ENCODE measurements at places on chromosomes 4 and X.

GRCh38 chr4:54852602-54853001 lies 194.8 kb downstream of the KIT start:
- DNase-seq = no peak

GRCh38 chr4:21952549-21952948 lies 4.0 kb upstream of the KCNIP4 start:
- DNase-seq = no peak

GRCh38 chr4:4598851-4599411 lies 57.1 kb upstream of the STX18 start:
- no peak for DNase-seq

DNA sequence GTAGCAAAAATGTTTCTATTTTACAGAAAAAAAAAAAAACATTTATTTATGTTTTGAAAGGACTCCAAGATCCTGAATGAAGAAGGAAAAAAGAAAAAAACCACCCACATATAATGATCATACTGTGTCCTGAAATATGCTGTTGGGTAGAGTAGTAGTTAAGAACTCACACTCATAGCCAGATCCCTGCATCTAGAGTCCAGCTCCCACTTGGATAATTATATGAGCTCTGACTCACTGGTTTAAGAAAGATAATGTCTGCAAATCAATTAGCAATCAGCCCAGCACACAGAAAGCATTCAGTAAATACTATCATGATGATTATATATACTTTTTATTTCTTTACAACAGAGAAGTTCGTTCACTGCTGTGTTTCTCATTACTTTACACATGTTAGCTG lies 46.7 kb upstream of the MXRA5 start:
- no peak for DNase-seq

DNA sequence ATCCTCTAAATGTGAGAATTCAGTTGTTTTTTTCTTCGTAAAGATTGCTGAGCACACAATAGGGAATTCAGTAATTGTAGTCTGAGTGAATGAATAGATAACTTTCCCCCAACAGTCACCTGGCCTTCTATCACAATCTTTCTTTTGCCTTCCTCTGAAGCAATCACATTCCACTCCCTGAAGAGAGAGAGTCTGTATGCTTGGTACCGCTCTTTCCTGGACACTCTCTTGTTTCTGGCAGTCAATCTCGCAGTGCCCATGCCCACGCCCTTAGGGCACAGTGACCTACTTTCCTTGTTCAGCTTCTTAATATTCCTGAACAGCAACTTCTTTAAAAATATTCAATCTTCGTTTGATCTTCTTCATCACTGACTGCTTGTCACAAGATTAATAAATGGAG lies 255.9 kb downstream of the ADAMTS3 start:
- DNase-seq = no peak

- DNase-seq = peak; percentile 71
These were observed 16.1 kb downstream of the RNF4 start for GRCh38 chr4:2484993-2485392.

GRCh38 chr4:128572778-128573241 lies 236.7 kb upstream of the JADE1 start:
- DNase-seq = no peak

GRCh38 chr4:41509451-41509866 lies 28.5 kb upstream of the LIMCH1 start:
- no peak for DNase-seq

DNA sequence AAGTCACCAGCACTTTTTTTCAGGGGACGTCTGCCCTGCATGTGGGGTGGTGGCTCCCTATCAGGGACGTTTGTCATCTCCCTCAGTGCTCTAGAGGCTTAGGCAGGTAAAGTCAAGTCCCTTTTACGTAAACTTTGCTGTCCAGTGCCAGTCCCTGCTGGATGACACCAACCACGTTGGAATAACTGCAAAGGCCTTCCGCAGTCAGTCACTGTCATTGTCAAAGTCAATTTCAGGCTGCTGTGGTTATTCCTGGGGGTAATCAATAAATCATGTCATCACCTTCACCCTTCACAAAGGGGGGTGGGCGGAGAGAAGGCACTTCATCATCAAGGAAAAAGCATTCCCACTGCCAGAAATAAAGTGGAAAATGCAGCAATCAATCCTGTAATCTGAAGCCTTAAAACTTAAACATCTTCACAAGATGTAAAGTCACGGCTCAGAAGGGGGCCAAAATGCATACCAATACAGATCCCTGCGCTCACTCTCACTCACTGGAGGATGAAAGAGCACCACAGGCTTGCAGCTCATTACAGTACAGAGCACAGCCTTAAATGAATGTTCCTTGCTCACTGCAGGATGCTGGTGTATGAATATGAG lies 56.2 kb downstream of the CLDN22 start:
- DNase-seq = no peak

DNA sequence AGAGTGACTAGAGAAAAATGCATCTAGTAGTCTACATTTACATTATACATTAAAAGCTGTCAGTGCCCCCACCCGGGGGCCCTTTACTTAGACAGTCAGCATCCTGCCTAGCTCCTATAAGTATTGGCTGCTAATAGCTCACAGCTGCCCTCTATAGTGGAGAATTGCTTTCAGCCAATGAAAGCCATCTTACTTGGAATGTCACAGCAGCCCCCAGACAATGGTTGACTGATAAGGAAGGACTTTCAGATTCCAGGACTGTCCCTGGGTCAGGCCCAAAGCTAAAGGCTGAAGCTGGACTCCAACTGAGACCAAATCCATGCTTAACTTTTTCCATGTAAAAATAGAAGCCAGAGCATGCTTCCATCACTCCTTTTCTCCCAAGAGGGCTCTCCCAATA lies 196.9 kb downstream of the ANKRD50 start:
- DNase-seq = no peak

DNA sequence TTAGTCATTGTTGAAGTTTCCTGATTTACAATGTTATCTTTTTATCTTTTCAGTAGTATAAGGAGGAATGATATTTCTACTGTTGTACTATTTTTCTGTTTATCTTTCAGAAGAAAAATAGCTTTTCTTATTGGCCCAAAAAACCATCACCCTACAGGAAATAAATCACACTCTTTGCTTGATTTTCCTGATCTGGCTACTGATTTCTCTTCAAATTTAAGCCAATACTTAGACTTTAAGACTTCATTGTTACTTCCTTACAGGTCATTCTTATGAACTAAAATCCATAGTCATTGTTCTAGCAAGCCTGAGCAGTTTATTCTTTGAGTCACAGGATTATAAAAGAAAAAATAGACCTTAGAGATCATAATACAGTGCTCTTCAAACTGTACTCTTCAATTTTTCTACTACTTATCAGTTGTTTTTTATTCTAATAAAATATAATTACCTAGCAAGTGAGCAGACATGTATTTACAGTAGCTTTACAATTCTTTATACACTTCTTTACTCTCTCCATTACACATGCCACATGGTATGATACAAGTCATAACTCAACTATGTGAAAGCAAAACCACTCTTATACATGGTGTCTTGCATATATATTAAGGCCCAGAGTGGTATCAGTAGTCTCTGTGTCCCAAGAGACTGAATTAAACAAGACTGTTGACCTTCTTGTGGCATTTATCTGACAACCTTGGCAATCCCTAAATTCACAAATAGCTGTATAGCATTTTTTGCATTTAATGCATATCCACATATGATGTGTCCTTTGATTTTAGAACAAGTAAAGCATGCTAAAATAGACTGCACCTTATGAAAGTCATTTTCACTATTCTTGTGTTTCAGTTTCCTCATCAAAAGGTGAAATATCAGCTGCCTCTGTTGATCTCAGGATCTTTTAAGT lies 47.9 kb downstream of the TET2 start:
- DNase-seq = no peak

DNA sequence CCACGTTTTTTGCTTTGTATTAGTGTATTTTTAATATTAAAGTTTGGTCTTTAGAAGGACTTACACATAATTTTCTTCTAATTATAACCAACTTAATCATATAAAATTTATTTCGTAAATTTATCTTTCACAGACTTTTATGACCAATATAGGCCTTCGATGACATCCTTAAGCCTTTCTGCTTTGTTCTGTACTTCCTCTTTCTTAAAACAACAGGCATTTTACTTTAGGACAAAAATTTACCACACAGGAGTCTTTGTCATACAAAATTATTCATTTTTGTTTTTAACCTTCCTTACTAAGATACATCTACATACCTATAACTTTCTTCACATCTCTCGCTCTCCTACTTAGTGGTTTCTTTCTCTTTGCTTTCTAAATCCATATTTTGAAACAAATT lies 56.3 kb downstream of the RGS12 start:
- no peak for DNase-seq

- DNase-seq = no peak
These were observed 22.4 kb upstream of the ARMCX4 start for GRCh38 chrX:101462892-101463291.

GRCh38 chr4:40719008-40719623 lies 30.6 kb upstream of the NSUN7 start:
- DNase-seq = no peak

DNA sequence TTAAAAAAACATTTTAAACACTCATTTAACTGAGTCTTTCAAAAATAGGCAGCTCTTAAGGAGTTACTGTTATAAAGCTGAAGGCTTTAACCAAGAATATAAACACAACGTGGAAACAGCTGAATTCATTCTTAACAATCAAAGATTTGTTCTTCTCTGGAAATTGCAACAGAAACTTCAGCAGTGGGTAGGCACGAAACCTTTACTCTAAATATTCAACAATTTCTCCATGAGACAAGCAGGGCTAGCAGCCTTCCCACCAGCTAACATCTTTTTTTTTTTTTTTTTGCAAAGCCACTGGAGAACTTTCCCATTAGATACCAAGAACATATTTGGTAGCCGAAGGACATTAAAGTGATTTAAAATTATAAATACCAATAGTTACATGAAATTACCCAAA lies 78.2 kb upstream of the PRSS48 start:
- DNase-seq = no peak

GRCh38 chr4:39181520-39181904 lies 817 bp upstream of the WDR19 start:
- no peak for DNase-seq

GRCh38 chr4:87180767-87181166 lies 39.7 kb downstream of the KLHL8 start:
- no peak for DNase-seq

DNA sequence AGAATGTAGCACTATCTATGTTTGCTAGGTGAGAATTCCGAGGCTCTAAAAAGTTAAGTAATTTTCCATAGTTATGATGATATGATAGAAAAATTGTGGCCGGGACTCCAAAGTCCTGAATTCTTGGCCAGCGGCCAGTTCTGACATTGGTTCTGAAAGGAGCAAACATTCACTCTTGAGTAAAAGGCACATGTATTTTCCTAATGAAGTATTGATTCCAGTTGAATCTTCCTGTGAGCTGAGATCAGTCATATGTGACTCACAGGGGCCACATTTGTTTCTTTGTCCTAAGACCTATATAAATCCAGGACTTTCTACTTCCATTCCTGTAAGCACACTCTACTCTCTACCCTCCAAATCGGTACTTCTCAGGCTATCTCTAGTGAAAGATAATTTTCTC lies 349.9 kb downstream of the BMPR1B start:
- no peak for DNase-seq

- no peak for DNase-seq
These were observed 45.5 kb downstream of the SRPX start for GRCh38 chrX:38175139-38175538.

DNA sequence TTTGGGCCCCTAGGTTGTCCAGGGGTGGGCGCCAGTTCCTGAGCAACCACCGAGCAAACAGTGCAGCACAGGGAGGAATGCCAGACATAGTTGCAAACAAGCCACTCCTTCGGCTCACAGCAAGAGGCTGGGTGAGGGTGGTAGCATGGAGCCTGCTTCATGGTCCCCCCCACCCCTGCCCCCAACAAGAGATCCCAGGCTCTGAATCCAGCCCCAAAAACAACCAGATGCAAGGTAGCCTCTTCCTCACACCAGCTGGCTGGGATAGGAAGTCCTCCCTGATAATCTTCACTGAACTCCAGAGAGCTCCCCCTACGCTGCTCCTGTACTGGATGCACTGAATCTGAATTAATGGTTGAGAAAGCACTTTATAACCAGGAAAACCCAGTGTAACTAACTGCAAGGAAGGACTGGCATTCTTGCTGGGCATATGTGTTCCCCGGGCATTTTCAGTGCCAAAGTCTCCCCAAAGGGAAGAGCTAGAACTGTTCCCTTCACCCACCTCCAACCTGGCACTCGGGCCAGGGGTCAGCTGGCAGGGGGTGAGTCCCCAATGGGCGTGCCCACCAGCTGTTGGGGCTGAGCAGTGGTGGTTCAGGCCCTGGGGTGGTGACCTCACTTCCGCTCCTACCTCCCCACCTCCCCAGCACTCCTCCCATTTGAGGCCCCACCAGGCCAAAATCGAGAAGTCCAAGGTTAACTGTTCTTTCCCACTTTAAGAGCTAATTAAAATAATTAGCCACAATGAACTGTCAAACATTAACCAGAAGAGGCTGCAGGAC lies 1.5 kb downstream of the ELF4 start:
- peak; percentile 67 for DNase-seq

- DNase-seq = no peak
These were observed 7.2 kb downstream of the CTSO start for GRCh38 chr4:155946486-155946885.

DNA sequence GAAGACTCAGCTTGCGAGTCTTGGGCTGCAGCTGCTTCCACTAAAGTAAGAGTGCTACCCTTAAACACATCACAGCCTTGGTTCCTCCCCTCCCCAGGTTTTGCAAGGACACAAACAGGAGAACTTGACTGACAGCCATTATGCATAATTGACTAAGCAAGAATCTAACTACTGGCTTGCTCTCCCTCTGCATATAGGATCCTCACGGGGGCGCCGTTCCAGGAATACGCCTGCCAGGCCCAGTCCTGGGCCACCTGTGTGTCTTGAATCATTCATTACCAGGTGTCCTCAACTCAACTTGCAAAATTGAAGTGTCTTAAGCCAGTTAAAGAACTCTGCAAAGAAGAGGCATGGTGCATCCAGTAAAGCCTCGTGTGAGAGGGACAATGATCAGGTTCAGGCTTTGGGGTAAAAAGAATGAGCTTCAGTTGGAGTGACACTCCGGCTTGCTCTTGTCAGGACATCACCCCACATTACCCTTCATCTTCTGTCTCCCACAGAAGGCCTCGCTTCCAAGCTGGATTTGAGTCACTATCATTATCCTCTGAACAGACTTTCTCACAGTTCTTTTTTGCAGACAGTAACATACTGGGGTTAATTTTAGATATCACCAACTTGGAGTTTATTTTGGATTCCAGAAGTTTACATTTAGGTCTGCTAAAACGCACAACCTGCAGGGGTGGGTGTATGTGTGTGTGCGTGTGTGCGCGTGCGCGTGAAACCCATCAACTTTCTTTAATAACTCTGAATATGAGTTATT lies 273.5 kb upstream of the HS3ST1 start:
- no peak for DNase-seq

GRCh38 chr4:117704721-117705120 lies 329.6 kb upstream of the NDST3 start:
- DNase-seq = no peak

GRCh38 chrX:150569155-150569477 lies 695 bp downstream of the MTM1 start:
- DNase-seq = peak; percentile 52

- DNase-seq = peak; percentile 10
These were observed 14.6 kb downstream of the SYN1 start for GRCh38 chrX:47605024-47605423.

- no peak for DNase-seq
These were observed 1.6 kb upstream of the ARMCX4 start for GRCh38 chrX:101483705-101484104.

Data from CD4-positive, alpha-beta T cell treated with Interleukin-4 for 1 hour (primary cell).